ENCODE measurements at places on chromosomes 1 and 21.
A peak's percentile ranks its signal among the peaks of the same experiment; 100 is the strongest.

- DNase-seq = no peak
Measured at GRCh38 chr1:93837961-93838360, 41.0 kb downstream of the DNTTIP2 start.

- no peak for DNase-seq
Measured at GRCh38 chr1:17791480-17791879, 36.3 kb downstream of the ACTL8 start.

DNA sequence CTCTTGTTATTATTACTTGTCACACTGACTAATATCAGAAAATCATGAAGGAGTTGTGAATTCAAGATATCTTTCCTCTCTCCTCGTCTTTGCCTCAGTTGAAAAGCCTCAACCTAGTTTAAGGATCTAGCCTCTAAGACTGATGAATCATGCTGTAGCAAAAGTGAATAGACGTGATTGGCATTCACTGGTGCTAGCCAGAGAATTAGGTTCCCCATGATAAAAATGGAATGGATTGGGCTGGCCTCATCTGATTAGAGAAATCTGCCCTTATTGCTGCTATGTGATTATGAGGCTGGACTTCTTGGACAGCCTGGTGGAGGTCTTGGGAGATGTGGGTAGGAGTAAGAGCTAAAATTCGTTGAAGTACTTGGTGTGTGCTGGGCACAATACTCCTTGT lies 208.2 kb downstream of the BACH1 start:
- no peak for DNase-seq

DNA sequence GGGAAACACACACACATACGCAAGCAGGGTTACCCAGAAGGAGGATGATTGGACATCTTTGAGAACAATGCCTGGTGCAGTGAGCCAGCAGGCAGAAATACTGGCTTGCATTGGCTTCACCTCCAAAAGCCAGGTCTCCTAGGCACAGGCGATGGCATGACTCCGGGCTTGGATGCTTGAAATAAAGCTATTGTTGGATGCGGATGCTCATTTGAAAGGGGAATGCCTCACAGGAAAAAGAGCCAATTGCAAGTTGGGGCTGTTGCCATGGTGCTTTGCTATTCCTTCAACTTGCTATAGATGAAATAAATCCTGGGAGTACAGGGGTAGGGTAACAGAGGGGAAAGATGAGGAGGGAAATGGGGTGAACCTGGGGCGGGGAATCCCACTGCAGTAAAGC lies 180.7 kb upstream of the SGIP1 start:
- peak; percentile 66 for DNase-seq

DNA sequence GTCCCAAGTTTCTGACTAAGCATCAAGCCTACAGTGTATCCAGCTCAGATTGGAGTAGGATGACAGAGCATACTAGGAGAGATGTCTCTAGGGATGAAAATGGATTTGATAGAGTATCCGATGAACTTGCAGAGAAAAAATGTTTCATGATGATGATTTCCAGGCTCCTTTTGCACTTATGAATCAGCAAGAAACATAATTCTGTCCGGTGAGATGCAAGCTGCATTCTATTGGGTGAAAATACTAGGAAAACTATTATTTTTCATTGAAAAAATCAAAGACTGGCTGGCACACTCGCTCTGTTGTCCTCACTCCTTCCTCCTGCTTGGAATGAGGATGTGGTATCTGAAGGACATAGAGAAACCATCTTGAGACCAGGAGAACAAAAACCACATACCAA lies 35.4 kb upstream of the RAB3GAP2 start:
- no peak for DNase-seq

DNA sequence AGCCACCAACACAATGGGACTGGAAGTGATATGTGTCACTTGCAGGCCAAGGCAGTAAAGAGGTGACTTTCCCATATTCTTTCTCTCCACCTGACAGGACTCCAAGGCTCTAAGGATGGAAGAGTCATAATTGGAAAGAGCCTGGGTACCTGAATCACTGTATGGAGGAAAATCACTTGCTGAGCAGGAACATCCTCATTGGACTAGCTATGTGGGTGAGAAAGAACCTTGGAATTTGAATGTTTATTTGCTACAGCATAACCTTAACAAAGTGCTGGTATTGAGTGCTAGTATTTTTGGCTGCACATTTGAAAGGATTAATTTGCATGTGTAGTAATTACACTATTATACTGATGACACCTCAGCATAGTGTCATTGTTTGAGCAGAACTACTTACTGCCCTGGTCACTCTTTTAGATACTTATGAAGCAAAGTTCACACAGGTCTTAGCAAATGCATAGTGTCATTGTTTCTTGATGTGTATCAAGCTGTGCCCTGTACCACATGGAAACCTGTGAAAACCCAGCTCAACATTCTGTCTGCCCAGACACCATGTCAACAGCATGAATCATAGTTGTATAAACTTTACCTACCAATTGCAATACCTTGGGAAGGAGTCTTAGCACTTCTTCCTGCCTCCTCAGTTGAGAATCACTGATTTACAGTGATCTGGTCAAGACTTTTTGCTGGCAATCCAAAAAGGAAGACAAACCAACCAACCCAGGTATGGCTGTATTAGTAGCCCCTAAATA lies 5.1 kb upstream of the S100A10 start:
- no peak for DNase-seq

- no peak for DNase-seq
Measured at GRCh38 chr1:26370591-26371382, 1.8 kb downstream of the ZNF683 start.

GRCh38 chr1:247487057-247487456 lies 29.2 kb upstream of the OR2B11 start:
- no peak for DNase-seq

- DNase-seq = no peak
Measured at GRCh38 chr1:228408041-228408868, 1.6 kb upstream of the TRIM11 start.

GRCh38 chr1:79815115-79815514 lies 808.6 kb upstream of the ADGRL4 start:
- DNase-seq = no peak

GRCh38 chr1:201137579-201138310 lies 10.8 kb upstream of the ASCL5 start:
- DNase-seq = peak; percentile 78

DNA sequence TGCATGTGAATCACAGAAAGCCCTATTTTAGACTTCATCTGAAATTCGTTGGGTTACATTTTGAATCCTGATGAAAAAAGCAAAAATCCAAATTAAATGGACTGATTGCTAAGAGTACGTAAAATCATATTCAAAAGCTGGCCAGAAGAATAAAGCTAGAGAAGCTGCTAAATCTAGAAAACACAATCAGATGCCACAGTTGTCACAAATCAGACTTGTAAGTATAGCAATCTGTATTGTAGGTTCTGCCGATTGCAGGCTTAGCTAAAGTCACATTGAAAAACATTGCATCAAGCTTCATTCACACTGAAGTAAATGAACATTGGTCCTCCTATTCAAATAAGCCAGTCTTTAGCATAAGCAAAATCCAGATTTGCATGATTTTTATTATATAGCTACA lies 235.1 kb upstream of the ST6GALNAC5 start:
- no peak for DNase-seq

- no peak for DNase-seq
Measured at GRCh38 chr1:243945727-243946126, 95.7 kb upstream of the AKT3 start.

GRCh38 chr1:226046240-226046639 lies 16.3 kb upstream of the H3-3A start:
- DNase-seq = no peak

DNA sequence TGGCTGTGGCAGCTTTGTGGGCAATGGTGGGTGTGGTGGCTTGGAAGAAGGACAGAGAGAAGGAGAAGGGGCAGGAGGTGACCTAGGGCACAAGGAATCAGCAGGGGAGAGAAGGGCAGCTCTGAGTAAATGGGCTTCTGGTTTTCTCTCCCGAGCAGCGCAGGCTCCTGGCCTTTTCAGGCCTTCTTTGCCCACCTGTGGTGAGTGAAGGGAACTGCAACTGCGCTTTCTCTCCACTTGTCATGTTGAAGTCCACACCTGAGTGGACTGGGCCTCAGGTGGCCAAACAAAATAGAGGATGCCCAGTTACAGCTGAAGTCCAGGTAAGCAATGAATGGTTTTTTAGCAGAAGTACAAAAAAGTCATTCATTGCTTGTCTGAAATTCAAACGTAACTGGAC lies 29.4 kb upstream of the KCNA10 start:
- DNase-seq = no peak

DNA sequence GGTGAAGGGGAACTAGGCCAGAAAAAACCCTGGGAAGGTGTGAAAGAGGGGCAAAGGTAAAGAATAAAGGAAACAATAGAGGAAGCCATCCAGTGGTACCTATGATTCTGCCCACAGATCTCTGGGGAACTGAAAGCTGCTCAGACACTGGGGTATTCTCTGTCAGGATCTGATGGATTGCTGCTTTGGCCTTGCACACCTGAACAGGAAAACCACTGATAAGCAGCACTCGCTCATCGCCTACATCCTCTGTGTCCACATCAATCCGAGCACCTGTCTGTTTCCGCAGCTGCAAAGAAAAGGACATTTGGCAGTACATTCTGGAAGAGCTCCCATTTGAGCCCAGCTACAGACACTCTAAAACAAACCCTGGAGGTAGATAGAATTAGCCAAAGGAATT lies 10.4 kb downstream of the TDRKH start:
- no peak for DNase-seq

- peak; percentile 19 for DNase-seq
Measured at GRCh38 chr1:211737115-211738035, 62.0 kb upstream of the NEK2 start.

DNA sequence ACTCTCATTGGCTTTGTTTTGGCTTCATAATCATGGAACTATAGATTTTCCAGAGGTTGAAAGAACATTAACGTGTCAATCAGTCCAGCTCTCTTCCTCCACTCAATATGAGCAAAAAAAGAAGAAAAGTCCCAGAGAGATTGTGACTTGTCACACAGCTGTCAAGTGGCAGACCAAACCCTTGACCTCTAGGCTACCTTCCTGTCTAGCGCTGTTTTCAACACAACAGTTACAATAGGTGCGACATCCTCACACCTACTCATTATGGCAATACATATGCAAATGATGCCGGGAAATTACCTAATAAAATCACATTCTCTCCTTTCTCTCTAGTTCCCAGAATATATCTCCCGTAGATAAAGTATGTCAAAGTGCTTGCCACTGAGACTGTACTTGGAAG lies 1.1 kb downstream of the WARS2 start:
- DNase-seq = no peak

DNA sequence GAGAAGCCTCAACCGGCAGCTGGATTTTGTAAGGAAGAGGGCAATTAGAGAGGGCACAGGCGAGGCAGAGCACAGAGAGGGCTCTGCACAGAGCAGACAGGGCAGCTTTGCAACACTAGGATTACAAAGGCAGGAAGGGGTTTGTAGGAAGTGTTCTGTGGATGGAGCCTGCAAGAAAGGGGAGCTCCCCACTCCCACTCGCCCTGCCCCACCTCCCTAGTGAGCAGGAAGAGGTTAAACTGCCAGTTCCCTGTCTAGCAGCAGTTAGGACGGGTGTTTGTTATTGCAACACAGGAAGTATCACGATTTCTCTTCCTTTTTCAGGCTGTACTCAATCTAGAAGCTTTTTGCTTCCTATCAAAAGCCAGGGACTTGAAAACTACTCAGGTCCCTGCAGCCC lies 63.3 kb upstream of the LRRC8D start:
- no peak for DNase-seq

DNA sequence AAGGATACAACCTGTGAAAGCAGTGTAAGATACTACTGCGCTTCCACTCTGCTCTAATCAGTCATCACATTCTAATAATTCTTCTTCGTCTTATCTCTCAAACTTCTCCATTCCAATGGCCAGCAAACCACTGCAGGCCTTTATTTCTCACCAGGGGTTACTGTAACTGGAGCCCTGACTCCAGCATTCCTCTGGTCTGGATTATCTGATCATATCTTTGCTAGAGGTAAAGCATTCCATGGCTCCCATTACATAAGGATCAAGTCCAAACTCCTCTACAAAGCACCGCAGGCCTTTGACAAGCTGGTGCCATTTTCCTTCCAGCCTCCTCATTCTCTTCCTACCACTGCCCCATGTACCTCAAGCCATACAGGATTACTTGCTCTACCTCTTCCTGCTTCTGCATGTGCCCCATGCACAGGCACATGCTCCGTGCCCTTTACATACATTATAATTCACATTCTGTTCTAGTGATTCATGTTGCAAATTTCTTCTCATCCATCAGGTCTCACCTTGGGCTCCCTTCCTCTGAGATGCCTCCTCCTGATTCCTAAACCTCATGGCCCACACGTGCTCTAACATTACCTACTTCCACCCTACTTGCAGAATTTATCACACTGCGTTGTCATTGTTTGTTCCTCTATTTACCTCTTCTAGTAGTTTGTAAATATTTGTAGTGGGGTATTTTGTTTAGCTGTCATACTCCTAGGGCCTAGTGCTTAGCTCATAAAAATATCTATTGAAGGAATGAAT lies 9.3 kb upstream of the SERBP1 start:
- no peak for DNase-seq

DNA sequence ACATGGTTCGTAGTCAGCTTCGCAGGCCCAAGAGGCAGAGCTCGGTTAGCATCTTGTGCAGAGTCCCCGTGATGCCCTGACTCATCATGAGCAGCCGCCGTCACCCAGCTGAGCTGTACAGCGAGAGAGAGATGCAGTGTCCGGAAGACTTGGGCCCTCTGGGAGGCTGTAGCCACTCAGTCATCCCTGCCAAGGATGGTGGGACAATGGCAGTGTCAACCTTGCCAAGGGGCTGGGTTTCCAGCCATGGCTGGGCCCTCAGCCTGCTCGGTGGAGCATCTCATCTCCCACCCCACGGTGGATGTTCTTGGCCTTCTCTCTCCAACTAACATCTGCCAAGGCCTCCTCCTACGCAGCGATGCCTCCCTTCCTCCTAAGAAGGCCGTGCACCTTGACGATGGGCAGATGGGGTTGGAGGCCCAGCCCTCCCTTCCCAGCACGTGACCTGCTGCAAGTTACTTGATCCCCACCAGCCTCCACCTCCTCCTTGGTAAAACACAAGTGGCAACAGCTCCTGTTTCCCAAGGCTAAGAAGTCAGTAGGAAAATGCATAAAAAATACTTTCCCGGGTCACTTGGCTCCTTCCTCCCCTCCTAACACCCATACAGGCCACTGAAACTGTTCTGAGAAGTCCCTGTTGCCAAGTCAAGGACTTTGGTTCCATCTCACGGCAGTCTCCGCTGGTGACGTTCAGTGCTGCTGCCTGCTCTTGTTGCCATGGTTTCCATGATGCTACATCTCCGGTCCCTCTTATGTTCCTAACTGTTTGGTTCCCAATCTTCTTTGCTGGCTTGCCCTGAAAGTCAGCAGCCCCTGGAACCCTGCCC lies 384.7 kb upstream of the VAMP3 start:
- DNase-seq = no peak

GRCh38 chr1:245008761-245009160 lies 144.4 kb upstream of the HNRNPU start:
- no peak for DNase-seq

Measured in occipital lobe (tissue), 3 donors.